MG63 (cell line): ENCODE measurements at places on chromosomes 2 and 18. TPM values are rescaled to one million over a fixed set of nuclear protein-coding genes. Genes with fewer than 3 reads are reported as not detected.
A peak's percentile ranks its signal among the peaks of the same experiment; 100 is the strongest.

The NIFK gene
- 137 and 150 TPM in 2 replicates for total RNA-seq

The UPP2 gene
- not detected in 2 replicates for total RNA-seq

The WNT10A gene
- not detected in 2 replicates for total RNA-seq

The MAP3K2 gene
- total RNA-seq: 10.6 and 32.9 TPM in 2 replicates

The IGFBP2 gene
- 191 and 249 TPM in 2 replicates for total RNA-seq

The TBC1D8 gene
- 9.5 and 15.5 TPM in 2 replicates for total RNA-seq

The COL6A3 gene
- 465 and 564 TPM in 2 replicates for total RNA-seq

The C1QL2 gene
- not detected in 2 replicates for total RNA-seq

The LYPD6 gene
- 0.94 and 1.4 TPM in 2 replicates for total RNA-seq

- no peak for DNase-seq
Measured at GRCh38 chr2:147739508-147739907, 105.3 kb upstream of the ACVR2A start.

GRCh38 chr2:30450025-30450424 lies 3.0 kb downstream of the LCLAT1 start:
- no peak for DNase-seq

- DNase-seq: no peak
Measured at GRCh38 chr2:187523325-187523724, 30.9 kb downstream of the TFPI start.

DNA sequence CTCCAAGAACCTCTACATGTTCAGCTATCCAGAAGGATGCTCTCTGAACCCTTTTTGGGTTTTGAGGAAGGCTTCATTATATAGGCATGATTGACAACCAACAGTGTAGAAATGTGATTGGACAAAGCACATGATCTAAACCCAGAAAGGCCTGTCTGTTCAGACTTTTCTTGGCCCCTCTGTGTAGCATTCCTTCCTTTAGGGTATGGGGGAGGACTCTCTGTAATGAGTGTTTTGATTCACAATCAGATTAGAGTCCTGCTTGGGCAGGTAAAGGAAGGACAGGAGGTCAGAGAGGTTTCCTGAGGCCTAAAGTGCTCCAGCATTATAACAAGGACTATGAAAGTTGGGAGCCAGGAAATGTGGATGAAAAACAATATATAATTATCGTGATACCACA lies 13.6 kb downstream of the GULP1 start:
- no peak for DNase-seq

DNA sequence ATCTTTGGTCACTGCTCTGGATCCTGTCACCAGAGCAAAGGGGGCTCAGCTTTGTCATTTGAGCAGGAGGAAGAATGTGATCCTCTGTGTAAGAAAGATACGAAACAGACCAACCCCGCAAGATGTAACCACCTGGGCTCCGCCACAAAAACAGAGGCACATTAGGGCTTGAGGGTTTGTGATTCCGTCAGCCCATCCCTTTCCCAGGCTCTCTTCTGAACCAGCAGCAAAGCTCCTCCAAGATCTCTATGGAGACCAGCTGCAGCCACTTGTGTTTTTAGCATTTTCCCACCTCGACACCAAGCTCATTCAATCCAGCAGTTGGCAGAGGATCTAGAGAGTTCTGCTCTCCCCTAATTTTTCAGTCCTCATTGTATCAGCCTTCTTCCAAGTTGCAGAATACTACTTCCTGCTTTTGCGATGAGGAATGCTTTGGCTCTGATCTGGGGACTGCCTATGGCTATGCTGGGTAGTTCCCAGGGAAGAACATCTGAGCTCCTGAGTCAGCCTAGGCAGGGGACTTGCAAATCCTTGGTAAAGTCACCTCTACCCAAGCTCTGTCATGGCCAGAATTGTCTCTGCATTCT lies 139.6 kb upstream of the RAB12 start:
- peak; percentile 34 for DNase-seq

DNA sequence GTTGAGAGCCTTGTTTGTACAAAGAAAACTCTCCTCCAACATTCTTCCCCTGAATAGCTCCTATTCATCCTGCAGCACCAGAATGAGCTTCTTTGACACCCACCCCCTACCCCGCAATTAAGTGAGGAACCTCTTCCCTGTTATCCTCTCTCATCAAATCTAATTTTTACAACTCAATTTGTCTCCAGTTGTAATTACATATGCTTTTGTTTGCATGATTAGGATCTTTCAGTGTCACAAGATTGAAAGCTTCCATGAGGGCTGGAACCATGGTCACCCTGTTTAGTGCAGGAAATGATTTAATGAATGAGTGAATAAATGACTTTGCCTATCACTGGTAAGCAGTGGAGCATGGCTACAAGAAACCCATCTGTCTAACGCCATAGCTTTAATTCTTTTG lies 334.6 kb upstream of the KLHL29 start:
- DNase-seq: no peak

GRCh38 chr18:66872277-66872676 lies 268.4 kb upstream of the CDH19 start:
- DNase-seq: no peak

- DNase-seq: no peak
Measured at GRCh38 chr2:135064149-135064548, 12.1 kb downstream of the RAB3GAP1 start.

- DNase-seq: no peak
Measured at GRCh38 chr2:197215748-197216360, 94.7 kb downstream of the ANKRD44 start.

GRCh38 chr2:158931572-158931971 lies 36.9 kb upstream of the TANC1 start:
- peak; percentile 14 for DNase-seq

- peak; percentile 46 for DNase-seq
Measured at GRCh38 chr2:126527836-126528490, 128.0 kb upstream of the GYPC start.

DNA sequence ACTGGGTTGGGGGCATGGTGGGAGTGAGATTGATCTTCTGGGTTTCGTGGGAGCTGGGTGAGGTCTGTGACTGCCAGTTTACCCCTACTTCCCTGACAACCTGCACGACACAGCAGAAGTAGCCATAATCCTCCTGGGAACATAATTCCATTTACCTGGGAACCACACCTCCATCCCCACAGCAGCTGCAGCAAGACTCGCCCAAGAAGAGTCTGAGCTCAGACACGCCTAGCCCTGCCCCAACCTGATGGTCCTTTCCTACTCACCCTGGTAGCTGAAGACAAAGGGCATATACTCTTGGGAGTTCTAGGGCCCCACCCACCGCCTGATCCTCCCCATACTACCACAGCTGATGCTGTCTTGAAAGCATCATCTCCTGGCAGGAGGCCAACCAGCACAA lies 43.8 kb downstream of the FLACC1 start:
- DNase-seq: no peak

DNA sequence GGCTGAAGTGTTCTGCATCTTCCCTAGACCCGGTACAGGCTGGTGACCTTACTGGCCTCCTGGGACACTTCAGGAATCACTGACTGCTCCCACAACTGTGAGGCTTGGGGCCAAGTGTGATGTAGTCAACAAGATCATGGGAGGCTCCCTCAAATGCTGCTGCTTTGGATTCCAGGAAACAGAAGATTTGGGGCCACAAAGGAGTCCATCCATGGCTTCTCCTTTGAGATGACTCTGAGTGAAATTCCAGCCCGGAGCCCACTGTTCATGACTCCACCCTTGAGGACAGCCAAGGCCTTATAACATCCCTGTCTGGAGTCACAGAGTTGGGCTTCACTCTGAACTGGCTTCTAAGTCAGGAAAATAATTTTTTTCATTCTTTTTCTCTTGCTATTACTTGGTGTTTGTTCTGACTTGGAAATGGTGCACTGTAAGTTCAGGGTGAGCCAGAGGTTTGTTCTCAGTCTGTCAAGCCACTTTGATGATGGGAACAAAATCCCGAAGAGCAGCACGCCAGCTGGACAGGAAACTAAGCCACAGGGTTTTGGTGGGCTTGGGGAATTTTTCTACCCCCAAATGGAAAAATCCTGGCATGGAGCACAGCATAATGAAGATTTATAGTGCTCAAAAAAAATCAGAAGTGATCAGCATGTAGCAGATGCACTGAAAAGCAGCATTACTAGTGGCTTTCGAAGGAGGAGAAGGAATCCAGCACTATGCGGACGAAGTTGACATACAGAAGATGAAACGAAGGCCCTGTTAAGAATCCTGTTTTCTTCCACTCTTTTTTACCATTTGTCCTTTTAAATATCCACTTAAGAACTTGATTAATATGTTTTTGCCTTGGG lies 98.1 kb upstream of the ZFP36L2 start:
- no peak for DNase-seq

GRCh38 chr18:27430595-27430994 lies 245.5 kb upstream of the CHST9 start:
- no peak for DNase-seq

DNA sequence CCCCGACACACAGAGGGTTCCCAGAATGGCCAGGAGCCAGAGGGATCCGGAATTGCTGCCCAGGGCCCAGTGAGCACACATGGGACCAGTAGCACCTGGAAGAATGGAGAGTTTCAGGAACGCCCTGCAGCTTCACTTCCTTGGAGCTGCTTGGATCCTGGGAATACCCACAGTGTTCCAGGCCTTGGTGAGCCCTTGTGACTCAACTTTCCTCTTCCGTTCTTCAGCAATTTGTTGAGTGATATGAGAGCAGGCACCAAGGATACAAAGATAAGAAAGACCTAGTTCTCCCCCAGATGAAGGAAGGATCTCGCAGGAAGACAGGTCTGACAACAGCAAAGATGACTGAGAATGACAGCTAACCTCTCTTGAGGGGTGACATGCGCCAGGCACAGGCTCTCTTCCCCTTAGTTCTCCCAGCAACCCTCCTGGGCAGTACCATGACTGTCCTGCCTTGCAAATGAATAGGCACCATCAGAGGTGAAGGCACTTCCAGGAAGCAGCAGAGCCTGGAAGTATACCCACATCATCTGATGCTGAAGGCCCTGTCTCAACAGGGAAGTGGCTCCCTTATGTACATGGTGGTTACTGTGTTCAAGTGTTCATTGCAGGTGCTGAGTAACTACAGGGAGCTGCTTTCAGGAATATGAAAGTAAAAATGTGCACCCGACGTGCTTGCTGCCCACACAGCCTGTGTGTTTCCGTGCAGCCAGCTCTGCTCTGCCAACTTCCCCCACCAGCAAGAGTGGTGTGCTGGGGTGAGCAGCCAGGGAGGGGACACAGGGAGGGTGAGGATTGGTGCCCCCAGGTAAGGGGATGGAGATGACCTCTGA lies 116.2 kb downstream of the STPG4 start:
- DNase-seq: no peak
